ENCODE measurements at places on chromosomes 11 and 22.

- DNase-seq, result no peak
Observed at GRCh38 chr11:57620467-57620866, 23.0 kb downstream of the SERPING1 start.

DNA sequence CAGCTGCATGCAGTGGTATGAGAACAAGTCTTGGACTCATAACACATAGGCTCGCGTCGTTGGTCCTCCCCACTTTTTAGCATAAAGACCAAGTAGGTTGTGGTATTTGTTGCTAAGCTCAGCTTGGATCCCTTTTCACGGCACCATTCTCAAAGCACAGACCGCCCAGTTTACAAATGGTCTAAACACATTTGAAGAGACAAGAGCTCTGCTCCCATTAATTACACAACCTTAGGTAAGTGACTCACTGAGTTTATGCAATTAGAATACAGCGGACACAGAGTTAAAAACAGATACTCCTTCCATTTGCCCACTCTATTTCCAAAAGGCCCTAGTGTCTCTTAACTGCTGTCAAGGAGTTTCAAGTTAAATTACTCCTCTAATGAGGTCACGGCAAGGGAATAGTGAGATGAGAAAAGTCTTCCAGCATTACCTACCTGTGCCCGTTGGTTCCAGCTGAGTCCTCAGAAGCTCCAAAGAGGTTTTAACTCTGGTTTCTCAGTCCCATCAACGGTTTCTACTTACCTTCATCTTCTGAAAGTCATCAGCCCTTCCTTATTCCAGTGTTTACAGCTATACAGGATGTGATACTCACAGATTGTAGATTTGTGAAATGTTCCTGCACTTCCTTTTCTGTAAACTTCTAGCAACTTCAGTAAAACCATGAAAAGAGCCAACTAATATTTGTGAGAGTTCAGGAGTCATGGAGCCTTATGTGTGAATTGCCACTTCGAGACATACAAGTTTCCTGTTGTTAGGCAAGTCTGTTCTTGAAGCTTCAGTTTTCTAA lies at the start of gene MS4A6A:
Gene MS4A6A, minus strand, starts transcription at position 543 of the 790 bp plus-strand sequence. CDS start 1,356 bp downstream, outside the sequence.
- DNase-seq, result no peak

DNA sequence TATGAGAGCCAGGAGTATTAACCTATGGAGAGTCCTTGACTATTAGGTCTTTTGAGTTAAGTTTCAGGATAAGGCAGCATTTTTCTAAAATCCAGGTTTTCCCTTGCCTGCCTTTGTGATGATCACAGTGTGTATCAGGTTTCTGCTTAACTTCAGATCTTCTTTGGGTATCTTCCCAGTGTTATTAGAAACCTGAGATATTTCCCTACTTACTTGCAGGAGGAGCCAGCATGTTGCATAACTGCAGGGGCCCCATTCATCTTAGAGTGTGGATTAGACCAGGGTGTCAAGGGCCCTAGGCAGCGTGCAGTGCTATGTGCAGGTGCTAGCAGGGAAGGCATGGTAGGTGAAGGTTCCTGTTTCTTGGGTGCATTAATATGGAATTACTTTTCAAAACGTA lies 69.5 kb downstream of the ZNRF3 start:
- no peak for DNase-seq

GRCh38 chr11:95132956-95133355 lies 43.3 kb downstream of the ENDOD1 start:
- DNase-seq, result no peak

- DNase-seq, result no peak
Observed at GRCh38 chr11:1548221-1549070, 23.6 kb downstream of the DUSP8 start.

DNA sequence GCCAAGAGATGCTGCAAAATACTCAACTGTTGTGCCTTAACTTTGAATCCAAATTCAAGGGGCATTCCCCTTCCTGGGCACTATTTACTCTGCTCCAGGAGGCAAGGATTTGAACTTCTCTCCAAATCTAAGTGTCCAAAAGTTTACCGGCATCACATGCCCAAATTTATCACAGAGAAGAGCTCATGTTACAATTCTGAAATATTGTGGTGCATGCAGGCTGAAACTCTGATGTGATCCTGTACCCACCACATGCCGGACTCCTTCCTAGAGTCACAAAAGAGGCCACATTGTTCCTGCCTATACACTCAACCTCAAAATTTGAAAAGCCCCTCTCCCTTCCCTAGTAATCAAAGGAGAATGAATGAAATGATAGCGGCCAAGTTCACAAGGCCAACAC lies 1.3 kb downstream of the TRAF6 start:
- no peak for DNase-seq

- DNase-seq, result no peak
Observed at GRCh38 chr11:606245-606644, 9.5 kb downstream of the IRF7 start.

DNA sequence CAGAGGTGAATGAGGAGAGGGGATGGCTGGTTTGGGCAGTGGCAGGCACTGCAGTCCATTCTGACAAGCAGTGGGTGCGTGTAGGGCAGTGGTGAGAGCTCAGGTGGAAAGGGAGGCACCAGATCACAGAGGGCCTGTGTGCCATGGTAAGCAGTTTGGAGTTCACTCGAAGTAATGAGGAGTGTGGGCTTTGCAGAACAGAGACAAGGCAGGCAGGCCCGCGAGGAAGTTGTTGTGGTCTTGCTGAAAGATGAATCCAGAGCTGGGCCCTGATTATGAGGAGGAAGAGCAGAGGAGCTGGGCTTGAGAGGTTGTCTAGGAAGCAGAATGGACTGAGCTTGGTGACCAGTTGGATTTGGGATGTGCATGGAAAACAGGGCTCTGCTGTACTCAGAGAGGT lies 1.6 kb upstream of the DNAJB13 start:
- DNase-seq, result no peak

Measured in NCI-H1694 (cell line).